Fibroblast of the conjunctiva (primary cell): ENCODE measurements at places on chromosomes 2 and 18.
A peak's percentile ranks its signal among the peaks of the same experiment; 100 is the strongest.

DNA sequence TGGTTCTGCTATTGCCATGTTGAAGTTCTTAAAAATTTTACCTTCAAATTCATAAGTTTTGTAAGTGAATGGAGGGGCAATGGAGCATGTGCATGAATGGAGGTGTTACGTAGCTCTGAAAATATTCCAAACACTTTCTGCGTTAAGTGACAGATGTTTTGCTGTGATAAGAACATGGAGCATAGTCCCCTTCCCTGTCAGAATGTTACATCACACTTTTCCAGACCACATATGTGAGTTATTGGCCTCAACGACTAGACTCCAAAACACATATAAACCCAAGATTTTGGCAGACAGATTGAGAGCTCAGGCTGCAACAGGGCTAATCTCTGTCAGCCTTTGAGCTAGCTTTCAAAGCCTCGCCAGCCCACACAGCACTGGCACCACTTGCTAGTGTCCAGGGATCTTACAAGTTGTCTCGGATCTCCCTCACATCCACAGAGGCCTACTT lies 27.2 kb upstream of the MFSD6 start:
- no peak for DNase-seq

DNA sequence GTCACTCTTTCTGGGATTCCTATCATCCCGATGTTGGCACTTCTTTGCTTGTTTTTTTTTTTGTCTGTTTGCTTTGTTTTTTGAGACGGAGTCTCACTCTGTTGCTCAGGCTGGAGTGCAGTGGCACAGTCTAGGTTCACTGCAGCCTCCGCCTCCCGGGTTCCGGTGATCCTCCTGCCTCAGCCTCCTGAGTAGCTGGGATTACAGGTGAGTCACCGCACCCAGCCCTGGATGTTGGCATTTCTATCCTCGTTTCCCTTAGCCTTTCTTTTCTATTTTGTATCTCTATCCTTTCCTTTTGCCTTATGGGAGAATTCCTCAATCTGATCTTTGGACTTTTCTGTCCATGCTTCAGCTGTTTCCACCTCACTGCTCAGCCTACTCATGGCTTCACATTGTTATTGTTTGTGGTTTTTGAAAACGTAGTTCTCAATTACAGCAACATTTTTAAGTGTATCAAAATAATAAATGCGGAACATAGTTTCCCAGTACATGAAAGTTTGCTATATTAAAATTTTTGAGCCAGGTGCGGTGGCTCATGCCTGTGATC lies 62.1 kb upstream of the ZNF516 start:
- no peak for DNase-seq

DNA sequence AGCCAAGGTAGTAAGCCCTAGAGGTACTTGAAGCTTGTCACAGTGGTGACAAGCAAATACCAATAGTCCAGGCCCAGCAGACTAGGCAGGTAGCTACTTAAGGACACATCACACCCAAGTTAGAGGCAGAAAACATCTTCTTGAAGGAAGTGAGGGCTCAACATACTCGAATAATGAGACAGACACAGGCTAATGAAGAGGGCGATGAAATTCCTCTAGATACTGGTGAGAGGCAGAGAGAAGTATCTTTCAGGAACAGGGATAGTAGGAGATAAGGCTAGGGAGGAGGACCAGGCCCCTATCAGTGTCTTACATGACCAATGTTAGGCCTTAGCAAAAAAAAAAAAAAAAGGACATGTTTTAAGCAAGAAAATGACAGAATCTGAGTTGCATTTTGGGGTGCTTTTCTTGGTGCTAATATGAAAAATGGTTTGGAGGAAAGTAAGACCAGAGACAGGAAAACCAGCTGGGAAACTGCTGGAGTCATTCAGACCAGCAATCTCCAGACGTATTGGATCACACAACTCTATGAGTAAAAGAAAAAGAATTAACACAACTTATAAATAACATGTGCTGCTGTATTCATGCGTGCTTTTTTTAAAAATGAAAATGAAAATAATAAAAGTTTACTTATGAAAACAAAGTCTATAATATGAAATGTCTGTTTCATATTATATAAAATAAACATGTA lies 37.7 kb downstream of the COBLL1 start:
- no peak for DNase-seq

DNA sequence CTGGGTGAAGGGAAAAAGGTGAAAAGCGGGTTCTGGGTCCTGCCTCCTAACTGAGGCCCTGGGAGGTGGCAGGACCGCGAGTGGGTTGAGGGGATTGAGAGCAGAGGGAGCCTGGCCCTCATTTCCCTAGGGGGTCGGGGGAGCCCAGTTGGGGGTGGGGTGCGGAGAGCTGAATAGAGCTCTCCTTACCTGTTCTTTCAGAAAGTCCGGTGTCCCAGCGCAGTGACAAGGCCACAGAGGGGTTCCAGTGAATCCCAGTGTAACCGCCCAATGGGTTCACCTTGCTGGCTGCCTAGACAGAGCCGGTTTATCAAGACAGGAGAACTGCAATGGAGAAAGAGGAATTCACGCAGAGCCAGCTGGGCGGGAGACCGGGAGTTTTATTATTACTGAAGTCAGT lies 22.4 kb downstream of the TMEM177 start:
- DNase-seq = no peak

GRCh38 chr2:37013315-37013641 lies 46.9 kb upstream of the STRN start:
- DNase-seq = no peak

GRCh38 chr2:229514273-229514895 lies 200.0 kb downstream of the DNER start:
- DNase-seq = no peak

- no peak for DNase-seq
Measured at GRCh38 chr2:211354481-211354880, 798.1 kb downstream of the CPS1 start.

DNA sequence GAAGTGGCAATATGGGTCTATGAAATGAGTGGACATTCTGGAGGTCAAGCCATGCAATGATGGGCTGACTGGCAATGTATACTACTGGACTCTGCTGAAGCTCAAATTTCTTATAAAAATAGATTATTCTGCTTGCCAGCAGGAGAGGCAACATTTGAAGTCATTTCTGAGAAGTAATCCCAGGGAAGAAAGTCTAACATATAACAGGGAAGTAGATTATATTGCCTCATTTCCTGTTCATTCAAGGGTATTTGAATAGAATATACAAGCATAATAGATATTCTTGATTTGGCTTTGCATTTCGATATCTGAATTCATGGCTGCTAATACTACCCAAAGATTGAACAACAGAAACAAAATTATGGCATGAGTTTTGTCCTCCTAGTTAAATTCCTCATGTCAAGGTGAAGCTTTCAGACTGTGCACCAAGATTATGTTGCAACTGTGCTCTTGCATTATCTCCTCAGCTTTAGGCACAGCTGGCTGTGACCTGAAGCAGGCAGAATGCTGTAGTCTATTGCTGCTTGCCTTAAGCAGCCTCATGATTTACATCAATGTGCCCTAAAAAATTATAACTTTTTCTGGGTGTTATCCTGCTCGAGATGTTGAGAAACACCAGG lies 13.3 kb upstream of the TMX3 start:
- no peak for DNase-seq

DNA sequence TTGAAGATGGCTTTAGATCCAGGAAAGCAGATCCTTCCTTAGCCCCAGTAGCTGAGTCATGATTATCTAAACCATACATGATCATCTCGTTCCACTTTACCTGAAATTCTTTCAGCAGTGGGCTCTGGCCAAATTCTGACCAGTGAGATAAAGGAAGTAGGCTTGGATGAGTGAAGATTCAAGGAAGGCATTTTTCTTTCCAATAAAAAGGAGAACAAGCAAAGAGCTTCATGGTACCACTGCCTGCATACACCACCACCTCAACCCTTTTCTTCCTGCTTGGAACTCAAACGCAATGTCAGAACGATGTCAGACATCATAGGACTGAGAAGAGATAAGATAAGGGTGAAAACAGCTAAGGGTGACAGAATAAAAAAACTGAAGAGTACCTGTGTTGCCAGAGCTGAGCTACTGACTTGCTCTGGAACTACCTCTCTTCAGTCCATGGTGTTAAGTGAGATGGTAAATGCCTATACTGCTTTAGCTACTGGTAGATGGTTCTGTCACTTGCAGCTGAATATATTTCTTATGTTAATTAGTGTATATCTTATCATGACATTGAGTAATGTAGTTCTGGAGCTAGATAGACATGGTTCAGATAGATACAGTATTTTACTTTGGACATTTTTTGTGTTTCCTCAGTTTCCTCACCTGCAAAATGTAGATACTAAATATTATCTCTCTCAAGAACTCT lies 58.7 kb upstream of the ACVR1 start:
- DNase-seq = no peak

- DNase-seq = no peak
Measured at GRCh38 chr2:226463154-226463553, 336.5 kb downstream of the IRS1 start.

DNA sequence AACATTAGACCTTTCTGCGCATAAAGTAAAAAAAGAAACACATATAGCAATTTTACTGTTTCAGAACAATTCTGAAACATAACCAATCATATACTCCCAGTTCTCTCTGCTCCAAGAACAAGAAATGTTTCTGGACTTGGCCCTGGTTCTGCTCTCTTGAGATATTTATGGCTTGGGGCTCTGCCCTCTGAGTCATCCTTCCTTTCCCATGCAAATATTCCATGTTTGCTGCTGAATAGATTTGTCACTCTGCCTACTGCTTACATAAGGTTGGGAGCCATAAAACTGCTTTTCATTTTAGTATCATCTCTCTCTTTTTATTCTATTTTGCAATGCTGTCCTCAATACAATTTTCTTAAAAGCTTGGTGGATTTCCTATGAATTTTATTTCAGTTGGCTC lies 499.6 kb upstream of the ACVR2A start:
- DNase-seq = no peak

DNA sequence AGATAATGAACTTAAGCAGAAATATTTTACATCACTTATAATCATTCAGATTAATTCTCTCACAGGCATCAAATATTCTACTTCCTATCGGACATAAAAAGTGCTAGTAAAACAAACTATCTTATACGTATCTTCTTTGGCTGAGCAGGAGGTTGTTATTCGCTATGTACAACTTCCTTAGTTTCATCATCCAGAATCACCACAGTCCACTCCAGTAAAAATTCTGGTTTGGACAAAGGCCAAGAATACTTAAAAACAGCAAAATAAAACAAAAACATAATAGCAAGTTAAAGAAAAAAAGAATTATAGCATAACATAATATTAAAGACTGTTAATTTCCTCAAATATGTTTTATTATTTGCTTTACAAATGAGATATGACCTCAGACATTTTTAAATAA lies 1077.1 kb upstream of the CELF4 start:
- DNase-seq = no peak

GRCh38 chr2:54579682-54580620 lies 123.8 kb downstream of the SPTBN1 start:
- no peak for DNase-seq

DNA sequence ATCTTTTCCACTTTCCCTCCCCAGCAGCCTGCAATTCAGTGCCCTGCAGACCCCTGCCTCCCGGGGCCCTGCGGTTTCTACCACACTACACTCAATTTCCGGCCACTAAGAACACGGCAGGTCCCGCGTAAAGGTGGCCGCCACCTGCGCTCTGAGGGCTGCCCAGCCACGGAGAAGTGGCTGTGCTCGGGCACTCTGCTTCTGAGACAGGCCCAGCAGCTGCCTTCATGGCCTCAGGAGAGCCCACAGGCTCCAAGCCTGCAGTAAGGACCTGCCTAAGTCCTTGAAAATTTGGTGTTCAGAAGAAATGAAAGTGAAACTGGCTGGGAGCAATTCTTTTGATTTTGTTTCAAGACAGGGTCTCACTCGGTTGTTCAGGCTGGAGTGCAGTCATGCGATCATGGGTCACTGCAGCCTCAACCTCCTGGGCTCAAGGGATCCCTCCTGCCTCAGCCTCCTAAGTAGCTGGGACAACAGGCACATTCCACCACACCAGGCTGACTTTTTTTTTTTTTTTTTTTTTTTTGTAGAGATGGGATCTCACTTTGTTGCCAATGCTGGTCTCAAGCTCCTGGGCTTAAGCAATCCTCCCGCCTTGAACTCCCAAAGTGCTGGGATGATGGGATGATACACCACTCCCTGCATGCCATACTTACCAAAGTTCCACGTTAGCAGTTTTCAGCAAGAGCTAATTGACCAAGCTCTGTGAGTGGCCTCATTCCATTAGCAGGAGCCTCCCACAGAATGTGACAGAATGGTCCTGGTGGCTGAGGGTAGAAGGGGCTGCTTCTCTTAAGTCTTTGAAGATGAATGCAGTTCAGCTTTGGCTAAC lies 14.6 kb upstream of the ALPP start:
- DNase-seq = no peak

- no peak for DNase-seq
Measured at GRCh38 chr2:15720561-15721307, 129.1 kb downstream of the DDX1 start.

- no peak for DNase-seq
Measured at GRCh38 chr2:210971431-210971830, 415.0 kb downstream of the CPS1 start.

DNA sequence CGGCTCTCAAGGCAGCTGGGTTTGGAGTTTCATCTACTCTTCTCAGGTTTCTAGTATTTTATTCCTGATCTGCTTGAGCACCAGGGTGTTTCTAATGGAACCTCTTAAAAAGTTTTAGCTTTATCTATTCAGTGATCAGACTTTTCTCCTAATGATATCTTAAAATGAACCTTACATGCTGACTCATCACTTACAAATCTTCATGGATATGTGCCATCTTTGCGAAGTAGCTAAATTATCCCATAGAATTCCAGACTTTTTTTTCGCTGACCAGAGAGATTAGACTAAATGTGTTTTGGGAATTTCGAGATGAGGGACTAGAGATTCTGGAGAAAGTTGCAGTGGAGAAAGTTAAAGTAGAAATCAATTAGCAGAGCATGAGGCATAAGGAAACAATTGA lies 401.0 kb downstream of the GRB14 start:
- DNase-seq = no peak

- no peak for DNase-seq
Measured at GRCh38 chr2:130799295-130799694, 37.4 kb upstream of the ARHGEF4 start.

DNA sequence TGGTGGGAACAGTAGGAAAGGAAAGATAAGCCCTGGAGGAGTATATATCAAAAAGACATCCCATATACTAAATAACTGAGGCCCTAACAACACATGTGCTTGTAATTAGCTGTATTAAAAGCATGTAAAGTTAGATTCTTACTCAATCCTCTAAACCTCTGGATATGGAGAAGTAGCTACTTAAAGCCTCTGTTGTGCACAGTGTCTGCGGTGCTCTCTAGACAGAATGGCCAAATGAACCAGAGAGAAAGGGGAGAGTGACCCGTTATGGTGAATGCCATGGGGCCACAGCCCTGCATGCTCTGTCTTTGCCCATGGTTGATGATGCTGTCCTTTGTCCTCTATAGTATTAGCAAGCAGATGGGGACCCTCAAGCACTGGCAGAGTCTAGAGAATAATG lies 104.4 kb upstream of the SLC8A1 start:
- peak; percentile 5 for DNase-seq

DNA sequence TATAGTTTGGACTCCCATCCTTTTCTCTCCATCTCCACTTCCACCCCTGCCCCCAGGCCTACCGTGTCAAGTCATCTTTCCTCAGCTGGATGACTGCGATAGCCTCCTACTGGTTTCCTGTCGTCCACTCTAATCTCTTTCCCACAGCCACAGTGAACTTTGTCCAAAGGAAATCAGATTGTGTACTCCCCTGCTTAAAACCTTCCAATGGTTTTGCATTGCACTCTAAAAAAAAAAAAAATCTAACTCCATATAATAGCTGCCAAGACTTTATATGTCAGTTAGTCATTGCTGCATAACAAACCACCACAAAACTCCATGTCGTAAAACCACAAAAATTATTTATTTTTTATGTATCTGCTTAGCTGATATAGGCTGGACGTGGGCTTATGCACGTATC lies 160.2 kb upstream of the CCDC68 start:
- no peak for DNase-seq

GRCh38 chr2:29663268-29663667 lies 258.1 kb downstream of the ALK start:
- peak; percentile 27 for DNase-seq
